ENCODE measurements at places on chromosomes 4 and X.
A peak's percentile ranks its signal among the peaks of the same experiment; 100 is the strongest.

DNA sequence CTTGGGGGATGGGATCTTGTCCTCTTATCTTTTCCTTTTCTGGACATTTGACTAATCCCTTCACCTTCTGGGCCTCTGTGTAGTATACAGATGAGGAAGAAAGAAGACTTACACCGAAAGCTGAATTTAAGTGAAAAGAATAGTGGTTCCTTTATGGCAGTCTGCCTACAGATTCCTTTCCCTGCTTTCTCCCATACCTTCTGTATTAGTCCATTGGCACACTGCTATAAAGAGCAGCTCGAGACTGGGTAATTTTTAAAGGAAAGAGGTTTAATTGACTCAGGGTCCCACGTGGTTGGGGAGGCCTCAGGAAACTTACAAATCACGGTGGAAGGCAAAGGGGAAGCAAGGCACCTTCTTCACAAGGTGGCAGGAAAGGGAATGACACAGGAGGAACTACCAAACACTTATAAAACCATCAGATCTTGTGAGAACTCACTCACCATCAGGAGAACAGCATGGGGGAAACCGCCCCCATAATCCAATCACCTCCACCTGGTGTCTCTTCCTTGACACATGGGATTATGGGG lies 34.0 kb upstream of the CD38 start:
- no peak for DNase-seq

- DNase-seq, result no peak
Observed at GRCh38 chrX:147340947-147341346, 526.4 kb upstream of the CXorf51A start.

DNA sequence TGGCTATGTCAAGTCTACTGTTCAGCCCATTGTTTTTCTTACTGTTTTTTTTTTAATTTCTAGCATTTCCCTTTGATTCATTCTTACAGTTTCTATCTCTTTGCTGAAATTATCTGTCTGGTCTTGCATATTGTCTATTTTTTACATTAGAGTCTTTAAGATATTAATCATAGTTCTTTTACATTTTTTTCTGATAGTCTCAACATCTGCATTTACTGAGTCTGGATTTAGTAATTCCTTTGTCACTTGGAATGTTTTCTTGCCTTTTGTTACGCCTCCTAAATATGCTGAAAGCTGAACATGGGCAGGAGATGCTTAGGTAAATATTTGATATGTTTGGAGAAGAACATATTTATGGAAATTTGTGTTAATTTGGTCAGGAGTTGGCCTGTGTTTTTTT lies 10.4 kb downstream of the JADE3 start:
- DNase-seq, result no peak

DNA sequence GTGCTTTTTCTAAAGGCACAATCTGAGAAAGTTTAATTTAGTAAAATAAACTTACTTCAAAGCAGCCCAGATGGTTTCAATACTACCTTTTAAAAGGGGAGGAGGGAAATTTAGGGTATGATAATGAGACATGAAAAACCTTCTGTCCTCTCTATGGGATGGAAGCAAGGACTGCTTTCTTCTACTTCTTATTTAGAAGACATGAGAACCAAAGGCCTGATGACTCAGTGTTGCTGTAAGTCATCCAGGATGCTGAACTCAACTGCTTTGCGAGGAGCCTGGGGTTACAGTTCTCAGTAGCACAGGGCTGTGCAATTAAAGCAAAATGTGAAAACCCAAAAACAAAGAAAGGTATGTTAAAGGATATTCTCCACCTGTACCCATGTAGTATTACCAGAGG lies 140.8 kb upstream of the EDNRA start:
- no peak for DNase-seq

GRCh38 chr4:119113033-119113655 lies 22.5 kb upstream of the MYOZ2 start:
- DNase-seq, result no peak

DNA sequence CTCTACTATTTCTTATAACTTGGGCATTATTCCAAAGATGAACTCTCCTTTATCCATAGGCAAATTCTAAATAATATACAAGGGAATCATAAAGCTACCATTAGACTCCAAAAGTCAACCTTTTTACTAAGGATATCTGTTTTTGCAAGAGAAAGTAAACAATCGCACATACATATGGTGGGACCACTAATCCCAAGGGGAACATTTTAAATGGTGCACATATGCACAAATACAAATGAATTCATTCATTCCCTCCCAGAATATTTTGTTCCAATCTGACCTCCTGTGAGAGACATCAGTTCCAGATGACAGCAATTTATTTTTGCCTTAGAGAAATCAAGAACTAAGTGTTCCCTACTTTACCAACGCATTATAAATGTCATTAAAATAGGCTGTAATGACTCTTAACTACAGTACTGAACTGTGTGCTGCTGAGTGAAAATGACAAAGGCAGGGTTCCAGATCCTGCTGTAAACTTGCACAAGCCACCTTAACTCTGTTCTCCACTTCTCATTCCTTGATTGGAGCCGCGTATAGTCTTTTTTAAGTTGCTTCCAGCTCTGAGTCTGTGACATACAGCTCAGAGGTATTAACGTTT lies 2.0 kb downstream of the DHX15 start:
- DNase-seq, result no peak

DNA sequence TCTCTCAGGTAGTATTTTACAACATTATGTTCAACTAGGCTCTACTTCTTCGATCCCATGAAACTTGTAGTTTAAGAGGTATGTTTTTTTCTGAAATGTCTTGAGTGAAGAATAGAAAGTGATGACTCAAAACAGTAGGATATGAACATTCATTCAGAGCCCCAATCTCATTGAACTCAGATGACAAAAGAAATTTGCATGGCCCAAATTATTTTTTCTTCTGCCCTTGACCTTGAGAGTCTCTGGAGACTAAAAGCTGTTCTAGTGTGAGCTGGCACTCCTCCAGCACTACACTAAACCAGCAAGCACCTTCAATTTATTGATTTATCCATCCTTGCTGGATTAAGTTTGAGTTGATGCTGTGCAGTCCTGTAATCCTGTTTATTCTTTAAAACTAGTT lies 4.0 kb downstream of the DCLK2 start:
- no peak for DNase-seq

GRCh38 chr4:148445860-148446330 lies 3.7 kb upstream of the NR3C2 start:
- DNase-seq, result no peak

DNA sequence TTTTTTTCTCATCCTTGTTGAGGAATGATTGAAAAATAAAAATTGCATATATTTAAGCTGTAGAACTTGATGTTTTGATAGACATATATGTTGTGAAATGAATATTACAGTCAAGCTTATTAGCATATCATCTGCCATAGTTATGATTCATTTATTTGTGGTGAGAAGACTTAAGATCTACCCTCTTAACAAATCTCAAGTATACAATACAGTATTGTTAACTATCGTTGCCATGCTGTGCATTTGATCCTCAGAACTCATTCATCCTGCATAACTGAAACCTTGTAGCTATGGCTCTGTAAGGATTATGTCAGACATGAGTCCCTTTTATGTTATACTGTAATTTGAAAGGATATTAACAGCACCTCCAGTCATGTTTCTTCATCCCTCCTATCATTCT lies 2045.3 kb downstream of the ARAP2 start:
- DNase-seq, result no peak

- peak; percentile 53 for DNase-seq
Observed at GRCh38 chr4:80072228-80072743, 743 bp downstream of the ANTXR2 start.

GRCh38 chrX:50475208-50475607 lies 4.6 kb upstream of the DGKK start:
- no peak for DNase-seq

DNA sequence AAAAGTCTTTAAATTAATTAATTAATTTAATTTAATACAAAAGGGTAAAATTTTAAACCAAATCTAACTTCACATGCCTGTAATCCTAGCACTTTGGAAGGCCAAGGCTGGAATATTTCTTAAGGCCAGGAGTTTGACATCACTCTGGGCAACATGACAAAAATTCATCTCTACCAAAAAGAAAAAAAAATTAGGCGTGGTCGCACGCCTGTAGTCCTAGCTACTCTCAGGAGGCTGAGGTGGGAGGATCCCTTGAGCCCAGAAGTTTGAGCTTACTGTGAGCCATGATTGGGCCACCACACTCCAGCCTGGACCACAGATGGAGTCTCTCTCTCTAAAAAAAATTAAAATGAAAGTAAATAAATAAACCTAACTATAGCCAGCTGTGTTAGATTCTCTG lies 39.2 kb upstream of the ANTXR2 start:
- no peak for DNase-seq

DNA sequence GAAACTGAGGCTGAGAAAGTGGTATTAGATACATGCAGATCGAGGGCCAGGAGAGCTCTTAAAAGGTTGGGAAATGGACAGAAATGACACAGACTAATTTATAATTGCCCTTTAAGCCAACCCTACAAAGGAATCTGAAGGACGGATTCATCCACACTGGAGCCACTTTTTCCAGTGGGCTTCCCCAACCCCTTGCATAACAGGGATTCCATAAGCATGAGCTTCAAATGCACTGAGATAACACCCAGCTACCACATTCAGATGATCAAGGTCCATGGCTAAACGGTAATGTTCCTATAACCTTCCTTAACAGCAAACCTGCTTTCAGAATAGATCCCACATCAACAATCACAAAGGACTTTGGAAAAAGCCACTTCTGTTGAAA lies 34.2 kb downstream of the PLAC1 start:
- no peak for DNase-seq

DNA sequence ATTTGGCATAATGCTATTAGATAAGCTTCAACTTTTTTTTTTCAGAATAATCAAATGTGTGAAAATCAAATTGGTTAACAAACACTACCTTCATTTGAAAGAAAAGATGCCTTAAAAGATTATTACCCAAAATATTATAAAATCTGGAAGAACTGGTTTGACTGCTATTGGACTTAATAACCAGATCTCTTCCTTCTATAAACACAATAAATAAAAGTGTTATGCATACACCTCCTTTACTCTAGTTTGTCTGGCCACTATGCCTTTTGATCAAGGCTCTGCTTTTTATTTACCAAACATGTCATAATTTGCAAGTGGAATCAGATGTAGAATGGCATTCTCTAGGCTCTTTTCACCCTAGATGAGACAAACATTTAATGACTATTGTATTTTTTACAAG lies 897.3 kb upstream of the EPHA5 start:
- DNase-seq, result no peak

DNA sequence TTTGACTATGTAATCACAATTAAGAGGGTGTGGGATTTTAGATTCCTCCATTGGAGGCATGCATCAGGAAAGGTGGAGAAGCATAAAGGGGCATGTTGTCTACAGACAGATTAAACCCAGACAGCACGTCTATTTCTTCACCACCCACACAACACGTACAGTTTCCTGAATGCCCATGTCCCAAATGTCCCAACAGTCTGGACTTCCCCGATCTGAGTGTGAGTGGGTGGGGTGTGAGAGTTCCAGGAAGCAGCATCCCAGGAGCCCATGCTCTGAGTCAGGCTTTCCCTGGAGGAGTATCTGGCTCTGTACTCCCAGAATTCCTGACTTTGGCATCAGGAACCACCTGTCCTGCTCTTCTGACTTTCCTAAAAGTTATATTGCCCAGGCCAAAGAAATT lies 30.8 kb upstream of the NDP start:
- DNase-seq, result no peak

DNA sequence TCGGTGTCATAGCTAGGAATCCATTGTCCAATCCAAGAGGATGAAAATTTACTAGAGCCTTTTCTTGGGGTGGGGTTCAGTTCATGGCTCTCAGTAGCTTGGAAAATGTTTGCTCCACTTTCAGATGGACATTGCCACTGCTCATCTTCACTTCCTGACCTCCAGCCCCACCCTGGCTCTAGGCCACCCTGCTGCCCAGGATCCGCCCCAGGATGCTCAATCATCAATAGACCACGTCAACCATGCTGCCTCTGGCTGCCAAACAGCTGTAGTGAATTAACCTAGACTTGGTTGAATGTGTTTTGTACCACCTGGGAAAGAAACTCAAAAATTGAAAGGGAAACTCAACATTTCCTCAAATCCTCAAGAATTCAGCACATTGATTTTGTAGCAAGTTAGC lies 37.2 kb upstream of the HSD17B10 start:
- DNase-seq, result no peak

GRCh38 chr4:113878668-113879067 lies 100.8 kb downstream of the ARSJ start:
- no peak for DNase-seq

GRCh38 chr4:89898304-89898716 lies 3.7 kb downstream of the MMRN1 start:
- DNase-seq, result no peak

DNA sequence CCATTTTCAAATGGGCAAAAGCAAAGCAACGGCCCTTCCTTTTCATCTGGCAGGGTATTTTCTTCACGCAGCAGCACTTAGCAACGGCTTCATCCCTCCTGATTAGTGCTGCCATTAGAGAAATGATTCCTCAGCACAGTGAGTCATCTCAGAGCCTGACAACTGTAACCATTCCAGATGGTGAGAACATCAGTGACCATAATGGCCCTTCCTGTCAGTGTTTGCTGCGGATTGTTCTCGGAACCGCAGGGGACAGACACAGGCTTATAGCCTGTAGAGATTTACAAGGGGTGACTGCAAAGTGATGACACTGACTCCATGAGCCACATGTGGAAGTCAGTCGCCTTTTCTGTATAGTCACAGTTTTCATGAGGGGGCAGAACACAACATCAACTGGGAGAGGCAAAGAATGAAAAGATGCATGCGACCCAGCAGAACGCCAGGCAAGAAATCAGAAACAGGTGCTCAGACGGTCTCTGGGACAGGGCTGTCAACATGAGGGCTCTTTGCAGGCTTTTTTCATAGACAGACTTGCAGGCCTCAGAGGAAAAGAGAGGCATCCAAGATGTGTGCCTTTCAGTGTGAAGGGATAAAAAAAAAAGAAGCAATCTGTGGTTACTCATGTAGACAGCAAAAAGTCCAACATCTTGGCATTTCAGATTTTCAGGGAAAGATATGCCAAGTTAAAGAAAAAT lies 69.9 kb upstream of the FBXW7 start:
- DNase-seq, result no peak

DNA sequence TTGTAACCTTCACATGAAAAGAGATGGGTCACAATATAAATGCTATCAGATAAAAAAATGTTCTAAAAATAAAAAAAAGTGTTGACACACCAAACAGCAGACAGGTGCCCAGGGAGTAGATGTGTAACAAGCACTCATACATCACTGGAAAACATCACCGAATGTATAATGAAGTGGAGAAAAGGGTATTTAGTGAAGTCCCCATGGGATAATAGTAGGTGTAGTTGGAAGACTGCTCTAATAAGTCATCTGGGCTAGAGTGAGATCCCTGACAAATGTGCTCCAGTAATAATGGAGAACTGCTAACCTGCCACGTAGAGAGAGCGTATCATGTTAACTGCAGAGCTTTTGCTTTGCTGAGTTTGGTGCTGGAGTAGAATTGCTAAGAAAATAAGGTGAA lies 152.0 kb downstream of the GRIA2 start:
- DNase-seq, result no peak

DNA sequence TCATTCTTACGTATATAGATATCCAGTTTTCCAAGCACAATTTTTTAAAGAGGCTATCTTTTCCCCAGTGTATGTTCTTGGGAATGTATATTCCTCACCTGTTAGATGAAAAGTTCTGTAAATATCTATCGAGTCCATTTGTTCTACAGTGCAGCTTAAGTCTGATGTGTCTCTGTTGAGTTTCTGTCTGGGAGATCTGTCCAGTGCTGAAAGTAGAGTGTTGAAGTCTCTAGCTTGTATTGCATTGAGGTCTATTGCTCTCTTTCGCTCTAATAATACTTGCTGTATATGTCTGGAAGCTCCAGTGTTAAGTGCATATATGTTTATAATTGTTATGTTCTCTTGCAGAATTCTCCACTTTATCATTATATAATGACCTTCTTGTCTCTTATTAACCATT lies 373.1 kb downstream of the PPARGC1A start:
- no peak for DNase-seq

Data from activated CD4-positive, alpha-beta T cell treated with anti-CD3 and anti-CD28 coated beads, Interleukin-2, amount 50 U/mL, for 48 hours (primary cell).